Effector CD4-positive, alpha-beta T cell (primary cell): ENCODE measurements at places on chromosomes 3 and 15.

- DNase-seq, result no peak
Measured at GRCh38 chr3:71949442-71949841, 164.5 kb upstream of the PROK2 start.

DNA sequence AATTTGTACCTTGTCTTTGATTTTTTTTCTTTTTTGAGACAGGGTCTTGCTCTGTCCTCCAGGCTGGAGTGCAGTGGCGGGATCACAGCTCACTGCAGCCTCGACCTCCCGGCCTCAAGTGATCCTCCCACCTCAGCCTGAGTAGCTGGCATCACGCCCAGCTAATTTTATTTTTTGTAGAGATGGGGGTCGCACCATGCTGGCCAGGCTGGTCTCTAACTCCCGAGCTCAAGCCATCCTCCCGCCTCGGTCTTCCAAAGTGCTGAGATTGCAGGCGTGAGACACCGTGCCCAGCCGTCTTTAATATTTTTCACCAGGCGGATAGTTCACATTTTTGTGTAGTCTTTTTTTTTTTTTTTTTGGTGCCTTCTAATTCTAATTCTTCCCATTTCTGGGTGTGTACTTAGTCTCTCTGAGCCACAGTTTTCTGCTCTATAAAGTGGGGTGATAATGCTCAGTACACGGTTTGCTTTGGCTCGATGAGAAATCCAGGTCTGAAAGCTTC lies 528 bp upstream of the TATDN2 start:
- no peak for DNase-seq

GRCh38 chr3:8246070-8246469 lies 255.6 kb upstream of the LMCD1 start:
- no peak for DNase-seq

DNA sequence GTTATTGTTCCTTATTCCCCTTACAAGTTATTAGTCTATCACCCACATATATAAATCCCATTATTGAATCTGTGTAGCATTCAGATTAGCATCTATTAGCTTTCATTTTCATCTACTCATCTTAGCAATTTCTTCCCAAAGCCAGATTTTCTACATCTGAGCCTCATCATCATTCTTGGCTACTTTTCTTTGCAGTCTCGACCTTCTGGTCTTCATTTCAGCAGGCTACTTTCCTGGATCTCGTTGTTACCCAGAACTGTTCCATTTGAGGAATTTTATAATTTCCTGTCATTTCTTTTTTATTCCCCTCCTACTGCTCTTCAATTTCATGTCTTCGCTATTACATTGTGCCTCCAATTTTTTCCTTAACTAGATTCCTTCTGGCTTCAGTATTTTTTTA lies 51.8 kb downstream of the SPRED1 start:
- no peak for DNase-seq

GRCh38 chr3:188905547-188905946 lies 266.2 kb upstream of the TPRG1 start:
- no peak for DNase-seq

DNA sequence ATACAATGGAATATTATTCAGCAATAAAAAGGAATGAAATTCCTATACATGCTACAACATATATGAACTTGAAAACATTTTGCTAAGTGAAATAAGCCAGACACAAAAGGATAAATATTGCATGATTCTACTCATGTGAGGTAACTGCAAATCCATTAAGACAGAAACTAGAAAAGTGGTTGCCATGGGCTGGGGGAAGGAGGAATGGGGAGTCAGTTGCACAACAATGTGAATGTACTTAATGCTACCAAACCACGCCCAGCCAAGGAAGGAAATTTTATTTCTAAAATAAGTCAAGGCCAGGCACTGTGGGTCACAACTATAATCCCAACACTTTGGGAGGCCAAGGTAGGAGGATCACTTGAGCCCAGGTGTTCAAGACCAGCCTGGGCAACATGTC lies 9.8 kb upstream of the GMPPB start:
- no peak for DNase-seq

GRCh38 chr15:69299943-69300588 lies 1.4 kb downstream of the PAQR5 start:
- DNase-seq, result no peak

DNA sequence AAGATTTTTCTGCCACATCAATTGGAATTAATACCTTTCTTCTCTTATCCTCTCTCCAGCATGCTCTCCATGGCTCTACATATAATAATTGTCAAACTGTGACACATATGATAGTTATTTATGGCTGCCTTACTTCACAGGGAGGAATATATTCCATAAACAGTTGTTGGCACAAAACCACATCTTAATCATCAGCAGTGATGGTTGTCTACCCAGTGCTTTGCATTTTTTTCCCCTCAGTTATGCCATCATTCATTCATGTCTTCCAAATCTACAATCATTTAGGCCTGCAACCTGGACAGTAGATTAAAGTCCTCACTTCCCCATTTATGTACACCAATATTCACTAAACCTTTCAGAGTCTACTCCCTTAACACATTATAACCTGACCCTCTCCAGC lies 107.7 kb downstream of the THRB start:
- DNase-seq, result no peak

- DNase-seq, result peak; percentile 64
Measured at GRCh38 chr3:36907911-36908646, 36.8 kb downstream of the TRANK1 start.

DNA sequence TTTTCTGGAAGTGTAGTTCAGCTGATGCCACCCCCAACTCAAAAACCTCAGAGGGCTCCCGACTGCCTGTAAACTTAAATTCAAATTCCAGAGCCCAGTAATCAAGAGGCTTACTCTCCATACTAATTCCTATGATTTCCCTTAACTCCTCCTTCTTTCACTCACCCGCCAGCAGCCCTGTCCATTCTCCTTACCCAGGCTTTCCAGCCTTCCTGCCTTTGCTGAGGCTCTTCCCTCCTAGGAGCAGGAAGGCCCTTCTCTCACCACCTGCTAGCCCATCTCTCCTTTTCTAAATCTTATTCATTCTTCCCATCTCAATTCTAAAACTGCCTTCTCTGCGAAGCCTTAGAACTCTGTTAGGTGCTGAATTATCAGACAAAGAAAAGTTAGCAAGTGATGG lies 30.4 kb downstream of the RORA start:
- DNase-seq, result no peak

DNA sequence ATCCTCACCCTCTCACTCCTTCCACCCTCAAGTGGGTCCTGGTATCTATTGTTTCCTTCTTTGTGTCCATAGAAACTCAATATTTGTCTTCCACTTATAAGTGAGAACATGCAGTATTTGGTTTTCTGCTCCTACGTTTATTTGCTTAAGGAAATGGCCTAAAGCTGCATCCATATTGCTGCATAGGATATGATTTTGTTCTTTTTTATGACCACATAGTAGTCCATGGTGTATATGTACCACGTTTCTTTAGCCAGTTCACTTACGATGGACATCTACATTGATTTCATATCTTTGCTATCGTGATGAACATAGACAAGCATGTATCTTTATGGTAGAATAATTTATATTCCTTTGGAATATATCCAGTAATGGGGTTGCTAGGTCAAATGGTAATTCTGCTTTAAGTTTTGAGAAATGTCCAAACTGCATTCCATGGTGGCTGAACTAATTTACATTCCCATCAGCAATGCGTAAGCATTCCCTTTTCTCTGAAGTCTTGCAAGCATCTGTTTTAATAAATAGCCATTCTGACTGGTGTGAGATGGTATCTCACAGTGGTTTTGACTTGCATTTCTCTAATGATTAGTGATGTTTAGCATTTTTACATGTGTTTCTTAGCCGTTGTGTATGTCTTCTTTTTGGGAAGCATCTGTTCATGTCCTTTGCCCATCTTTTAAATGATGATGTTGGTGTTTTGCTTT lies 650.2 kb downstream of the ZNF385D start:
- DNase-seq, result no peak

- DNase-seq, result no peak
Measured at GRCh38 chr3:188095431-188095830, 58.5 kb upstream of the LPP start.

DNA sequence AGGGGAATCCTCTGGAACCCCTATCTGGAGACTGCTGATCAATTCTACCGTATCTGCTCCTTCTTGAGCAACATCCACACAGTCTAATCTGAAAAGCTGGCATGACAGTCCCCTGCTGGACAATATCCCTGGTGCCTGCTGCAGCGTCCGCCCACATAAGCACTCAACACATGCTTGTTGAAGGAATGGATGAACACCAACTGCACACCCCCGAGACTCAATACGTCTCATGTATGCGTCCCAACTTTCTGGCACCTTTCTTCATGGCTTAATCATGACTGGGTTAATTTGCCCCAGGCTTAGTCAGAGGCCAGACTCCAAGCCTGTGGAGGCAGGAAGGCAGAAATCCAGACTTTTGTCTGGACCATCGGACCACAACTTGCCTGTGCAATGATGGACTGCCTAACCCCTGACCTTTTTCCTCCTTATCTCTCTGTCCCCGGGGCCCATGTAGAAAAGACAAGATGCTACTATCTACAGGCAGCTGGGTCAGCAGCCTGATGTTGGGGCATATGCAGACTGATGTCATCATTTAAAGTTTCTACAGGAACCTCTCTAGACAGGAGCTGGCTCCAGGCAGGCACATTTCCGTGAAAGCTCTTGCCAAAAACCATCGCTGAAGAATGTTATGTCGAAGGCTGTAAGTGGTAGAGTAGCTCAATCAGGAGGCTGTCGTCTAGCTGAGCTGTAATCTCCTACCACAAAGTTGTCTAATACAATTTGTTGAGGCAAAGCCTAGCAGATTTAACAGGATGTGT lies 114.1 kb upstream of the TPM1 start:
- DNase-seq, result no peak

DNA sequence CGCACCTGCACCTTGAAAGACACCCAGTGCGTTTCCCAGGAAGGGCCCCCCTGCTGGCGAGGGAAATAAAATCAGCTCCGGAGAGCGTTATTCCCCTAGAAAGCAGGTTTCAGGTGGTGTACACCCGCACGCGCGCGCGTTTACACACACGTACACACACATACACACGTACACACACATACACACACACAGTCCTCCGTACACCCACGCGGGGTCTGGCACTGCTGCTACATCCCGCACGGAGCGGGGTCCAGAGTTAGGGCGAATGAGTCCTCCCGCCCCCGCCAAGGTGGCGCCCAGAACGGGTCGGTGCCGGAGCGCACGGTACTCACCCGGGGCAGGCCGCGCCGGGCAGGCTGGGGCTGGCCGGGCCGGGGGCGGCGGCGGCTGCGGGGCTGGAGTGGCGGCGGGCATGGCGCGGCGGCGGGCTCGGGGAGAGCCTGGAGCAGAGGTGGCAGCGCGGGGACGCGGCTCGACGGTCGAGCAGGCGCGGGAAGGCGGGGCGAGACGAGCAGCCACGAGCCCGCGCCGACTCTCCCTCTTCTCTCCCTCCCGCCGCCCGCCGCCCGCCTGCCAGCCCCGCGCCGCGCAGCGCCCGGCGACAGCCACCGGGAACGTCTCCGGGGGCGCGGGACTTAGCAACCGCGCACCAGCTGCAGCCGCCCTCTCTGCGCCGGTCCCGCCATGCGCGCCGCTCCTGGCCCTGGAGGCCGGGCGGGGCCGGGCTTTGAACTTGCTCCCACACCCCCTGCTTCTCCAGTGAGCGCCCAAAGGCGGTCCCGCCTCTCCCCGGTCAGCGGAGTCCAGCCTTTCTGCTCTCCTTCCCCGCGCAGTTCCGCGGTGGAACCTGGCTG lies at the start of gene DCLK3:
Gene DCLK3, minus strand, starts transcription at position 704 of the 854 bp plus-strand sequence. Its CDS starts 290 bp downstream, at position 414.
- no peak for DNase-seq

- no peak for DNase-seq
Measured at GRCh38 chr3:6439226-6439625, 421.7 kb upstream of the GRM7 start.

DNA sequence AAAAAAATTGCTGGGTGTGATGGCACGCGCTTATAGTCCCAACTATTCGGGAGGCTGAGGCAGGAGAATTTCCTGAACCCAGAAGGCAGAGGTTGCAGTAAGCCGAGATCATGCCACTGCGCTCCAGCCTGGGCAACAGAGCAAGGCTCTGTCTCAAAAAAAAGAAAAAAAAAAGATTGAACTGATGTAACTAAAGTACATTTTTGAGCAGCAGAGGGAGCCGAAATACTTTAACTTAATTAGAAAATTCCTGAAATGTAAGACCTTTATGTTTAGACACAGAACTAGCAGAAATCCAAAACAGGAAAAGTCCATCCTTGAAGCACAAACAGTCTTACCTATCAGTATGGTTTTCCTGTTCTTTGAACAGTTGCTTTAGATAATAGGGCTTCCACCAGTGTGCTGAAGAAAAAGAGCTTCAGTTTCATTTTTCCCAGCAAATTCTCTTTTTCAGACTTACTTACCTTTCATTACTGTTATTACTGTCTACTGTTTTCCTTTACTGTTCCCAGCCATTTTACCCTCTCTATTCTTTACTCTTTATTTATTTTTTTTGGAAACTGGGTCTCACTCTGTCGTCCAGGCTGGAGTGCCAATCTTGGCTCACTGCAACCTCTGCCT lies 33.4 kb upstream of the ZNF609 start:
- no peak for DNase-seq

- no peak for DNase-seq
Measured at GRCh38 chr3:136960838-136961836, 3.4 kb downstream of the IL20RB start.

- DNase-seq, result no peak
Measured at GRCh38 chr15:78913012-78913411, 31.8 kb downstream of the CTSH start.

GRCh38 chr3:188888321-188889053 lies 283.3 kb upstream of the TPRG1 start:
- DNase-seq, result no peak

- no peak for DNase-seq
Measured at GRCh38 chr15:70505411-70505919, 257.9 kb downstream of the UACA start.

DNA sequence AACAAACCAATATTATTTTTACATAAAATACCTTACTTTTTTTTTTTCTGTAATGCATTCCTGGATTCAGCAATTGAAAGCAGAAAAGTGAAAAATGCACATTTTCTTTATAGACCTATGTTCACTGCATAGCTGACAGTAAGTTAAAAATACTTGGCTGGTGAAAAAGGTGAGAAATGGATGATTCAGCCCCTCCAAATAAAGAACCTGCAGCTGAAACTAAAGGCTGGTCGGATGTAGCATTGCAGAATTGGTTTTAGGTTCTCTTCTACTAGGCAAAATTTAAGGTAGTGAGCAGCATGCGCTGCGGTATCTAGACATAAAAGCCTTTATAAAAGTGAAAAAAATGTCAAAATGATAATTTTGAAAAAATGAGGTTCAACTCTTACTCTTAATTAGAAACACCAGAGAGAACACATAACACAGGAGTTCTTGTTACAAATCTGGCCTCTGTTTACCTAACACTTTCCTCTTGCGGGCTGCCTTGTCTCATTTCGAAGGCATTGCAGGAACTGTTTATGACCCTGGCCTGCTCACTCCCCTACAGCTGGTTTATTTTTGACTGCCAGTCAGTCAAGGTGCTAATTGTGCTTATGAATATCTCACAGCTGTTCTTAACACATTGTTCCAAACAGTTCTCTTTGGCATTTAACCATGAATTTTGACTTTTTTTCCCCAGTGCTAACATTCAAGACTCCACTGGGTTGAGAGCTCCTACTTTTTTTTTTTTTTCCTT lies 455.4 kb upstream of the TBL1XR1 start:
- no peak for DNase-seq

- no peak for DNase-seq
Measured at GRCh38 chr3:54891540-54891897, 36.3 kb downstream of the LRTM1 start.
